Mucosa of descending colon (tissue), 3 donors: ENCODE measurements at places on chromosomes 5 and 9. TPM values are rescaled to one million over a fixed set of nuclear protein-coding genes. Genes with fewer than 3 reads are reported as not detected.

Gene TMEM215
- 0.09 TPM for total RNA-seq

Gene RNF208
- total RNA-seq = 5.3 TPM

DNA sequence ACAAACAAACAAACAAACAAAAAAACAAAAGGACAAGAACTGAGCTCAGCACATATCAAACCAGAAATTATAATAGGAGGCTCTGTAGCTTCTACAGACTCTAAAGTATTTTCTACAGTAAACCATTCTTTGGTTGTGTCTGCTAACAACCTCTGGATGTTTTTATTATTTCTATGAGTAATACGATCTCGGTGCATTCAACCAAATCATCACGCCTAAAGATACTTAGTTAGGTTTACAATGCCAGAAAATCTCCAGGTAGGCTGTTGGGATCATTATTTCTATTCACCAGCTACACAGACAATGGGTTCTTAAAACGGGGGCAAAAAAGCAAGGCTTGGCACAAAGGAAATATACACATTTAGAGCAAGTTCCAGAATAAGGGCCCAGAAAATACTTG, 41.6 kb upstream of the ALDOB start:
- DNase-seq = no peak

Gene SHC3
- 0.35 TPM for total RNA-seq

Gene HK3
- 12.8 TPM for total RNA-seq

Gene SOX30
- 0.29 TPM for total RNA-seq

DNA sequence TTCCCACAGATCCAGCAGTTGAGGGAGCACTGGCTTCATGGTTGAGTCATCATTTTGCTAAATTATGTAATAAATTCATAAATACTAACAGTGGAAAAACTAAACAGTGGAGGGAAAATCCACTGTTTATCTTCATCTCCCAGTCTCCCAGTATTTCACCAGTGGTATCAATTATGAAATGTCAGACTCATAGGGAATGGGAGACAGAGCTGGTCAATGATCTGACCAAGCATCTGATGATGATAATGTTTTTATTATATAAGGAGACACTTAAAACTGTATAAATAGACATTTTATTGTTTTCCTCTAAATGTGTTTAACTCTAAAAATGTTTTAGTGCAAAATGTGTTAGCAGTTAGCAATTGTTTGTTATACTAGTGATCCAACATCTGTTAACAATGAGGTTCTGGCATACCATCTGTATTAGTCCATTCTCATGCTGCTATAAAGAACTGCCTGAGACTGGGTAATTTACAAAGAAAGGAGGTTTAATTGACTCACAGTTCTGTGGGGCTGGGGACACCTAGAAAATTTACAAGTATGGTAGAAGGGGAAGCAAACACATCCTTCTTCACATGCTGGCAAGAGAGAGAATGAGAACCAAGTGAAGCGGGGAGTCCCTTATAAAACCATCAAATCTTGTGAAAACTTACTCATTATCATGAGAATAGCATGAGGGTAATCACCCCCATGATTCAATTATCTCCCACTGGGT, 11.8 kb upstream of the REEP5 start:
- DNase-seq = no peak

GRCh38 chr9:27165670-27166069, 56.6 kb downstream of the TEK start:
- DNase-seq = no peak

- DNase-seq = no peak
Measured at GRCh38 chr5:167452136-167452535, 839.3 kb upstream of the WWC1 start.

Gene RGS3
- 65.9 TPM for total RNA-seq

DNA sequence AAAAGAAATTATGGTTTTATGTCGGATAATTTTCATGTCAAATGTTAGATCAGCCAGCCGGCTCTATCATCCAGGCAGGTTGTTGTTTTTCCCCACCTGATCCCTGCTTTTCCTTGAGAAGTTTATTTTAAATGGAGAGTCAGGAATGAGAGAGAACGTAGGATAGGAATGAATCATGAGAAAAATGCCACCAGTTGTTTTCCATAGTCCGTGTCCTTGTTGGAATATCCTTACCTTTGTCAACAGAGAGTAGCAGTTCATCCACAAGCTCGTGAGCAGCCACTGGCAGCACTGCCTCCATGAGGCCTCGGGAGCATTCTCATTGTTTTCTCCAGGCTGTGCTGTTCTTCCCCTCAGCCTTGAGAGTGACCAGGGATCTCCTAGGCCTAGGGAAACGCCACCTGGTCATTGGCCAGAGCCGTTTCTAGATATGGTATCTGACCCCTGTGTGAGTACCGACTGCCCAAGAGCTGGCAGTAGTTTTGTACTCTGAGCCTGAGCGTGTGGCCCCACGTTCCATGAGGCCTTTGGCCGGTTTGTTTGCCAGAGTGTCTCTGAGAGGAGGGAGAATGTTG, 293.3 kb downstream of the FANCC start:
- no peak for DNase-seq

Gene FOXD4L3
- not detected for total RNA-seq

Gene OTP
- total RNA-seq = not detected

Gene FAT2
- total RNA-seq = not detected

- DNase-seq = no peak
Measured at GRCh38 chr9:130664251-130665028, at the start of gene PRDM12. Gene PRDM12, plus strand, starts transcription at chr9:130664594. Its CDS starts 60 bp downstream, at chr9:130664654.

GRCh38 chr5:10329820-10330481, 22.2 kb upstream of the CMBL start:
- no peak for DNase-seq

DNA sequence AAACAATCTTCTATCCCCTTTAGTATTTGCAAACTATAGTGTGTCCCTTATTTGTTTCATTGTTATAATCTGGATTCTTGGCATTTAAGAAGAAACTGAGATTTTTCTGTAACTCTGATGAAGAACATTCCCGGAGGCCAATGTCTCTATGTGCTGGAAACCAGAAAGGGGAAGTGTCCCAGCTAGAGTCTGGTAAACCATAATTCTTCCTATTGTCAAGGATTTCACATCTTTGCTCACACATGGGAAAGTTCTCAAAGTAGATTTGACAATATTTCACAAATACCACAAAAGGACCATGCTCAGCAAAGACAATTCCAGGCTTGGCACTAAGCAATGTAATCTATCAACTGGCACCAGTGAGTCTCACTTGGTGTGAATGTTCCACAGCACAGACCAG, 146.8 kb downstream of the MUSK start:
- DNase-seq = no peak

Gene KIAA1958
- 9.3 TPM for total RNA-seq

DNA sequence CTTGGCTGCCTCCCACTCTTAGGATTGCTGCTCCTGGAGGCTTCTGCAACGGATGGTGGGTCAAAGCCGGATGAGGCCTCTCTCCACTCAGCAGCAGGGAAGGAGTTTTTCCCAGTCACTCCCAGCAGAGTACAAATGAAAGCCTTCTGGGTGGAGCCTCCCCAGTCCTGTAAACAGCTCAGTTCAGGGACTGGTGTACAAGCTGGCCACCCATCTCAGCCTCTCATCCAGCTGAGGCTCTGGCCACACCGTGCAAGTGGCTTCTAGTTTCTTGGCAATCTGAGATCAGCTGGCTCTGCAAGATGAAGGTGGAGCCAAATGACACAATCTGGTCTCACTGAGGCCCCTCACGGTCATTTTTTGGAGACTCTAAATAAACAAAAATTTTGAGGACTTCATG, 10.0 kb downstream of the GPX3 start:
- DNase-seq = no peak

DNA sequence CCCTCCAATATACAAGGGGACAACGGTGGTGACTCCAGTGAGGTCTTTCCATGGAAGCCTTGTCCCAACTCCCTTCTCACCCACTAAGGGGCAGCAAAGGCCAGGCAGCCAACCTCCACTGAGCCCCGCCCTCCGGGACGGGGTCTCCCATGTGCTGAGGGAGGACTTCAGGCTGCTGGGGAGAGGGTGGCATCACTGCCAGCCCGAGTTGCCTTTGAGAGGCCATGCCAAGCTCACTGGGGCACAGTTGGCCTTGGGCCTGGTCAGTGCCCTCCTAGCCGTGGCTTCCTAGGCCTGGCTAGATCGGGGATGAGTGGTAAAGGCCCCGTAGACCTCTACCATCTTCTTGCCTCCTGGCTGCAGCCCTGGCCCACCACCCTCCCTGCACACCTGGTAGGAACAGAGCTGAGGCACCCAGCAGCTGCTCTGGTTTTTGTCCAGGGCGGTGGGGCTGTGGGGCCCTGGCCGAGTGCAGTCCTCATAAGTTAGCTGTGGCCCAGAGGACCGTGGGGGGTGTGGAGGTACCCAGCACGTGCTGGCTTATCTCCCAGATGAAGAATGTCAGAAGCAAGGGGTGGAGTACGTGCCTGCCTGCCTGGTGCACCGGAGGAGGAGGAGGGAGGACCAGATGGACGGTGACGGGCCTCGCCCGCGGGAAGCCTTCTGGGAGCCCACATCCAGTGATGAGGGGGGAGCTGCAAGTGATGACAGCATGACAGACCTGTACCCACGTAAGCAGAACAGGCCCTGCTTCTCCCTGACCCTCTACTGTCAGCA, 3.2 kb downstream of the SURF2 start:
- peak; percentile 26 for DNase-seq

Gene CYSTM1
- total RNA-seq = 136 TPM

GRCh38 chr5:81391-82021, 10.5 kb upstream of the PLEKHG4B start:
- DNase-seq = no peak

DNA sequence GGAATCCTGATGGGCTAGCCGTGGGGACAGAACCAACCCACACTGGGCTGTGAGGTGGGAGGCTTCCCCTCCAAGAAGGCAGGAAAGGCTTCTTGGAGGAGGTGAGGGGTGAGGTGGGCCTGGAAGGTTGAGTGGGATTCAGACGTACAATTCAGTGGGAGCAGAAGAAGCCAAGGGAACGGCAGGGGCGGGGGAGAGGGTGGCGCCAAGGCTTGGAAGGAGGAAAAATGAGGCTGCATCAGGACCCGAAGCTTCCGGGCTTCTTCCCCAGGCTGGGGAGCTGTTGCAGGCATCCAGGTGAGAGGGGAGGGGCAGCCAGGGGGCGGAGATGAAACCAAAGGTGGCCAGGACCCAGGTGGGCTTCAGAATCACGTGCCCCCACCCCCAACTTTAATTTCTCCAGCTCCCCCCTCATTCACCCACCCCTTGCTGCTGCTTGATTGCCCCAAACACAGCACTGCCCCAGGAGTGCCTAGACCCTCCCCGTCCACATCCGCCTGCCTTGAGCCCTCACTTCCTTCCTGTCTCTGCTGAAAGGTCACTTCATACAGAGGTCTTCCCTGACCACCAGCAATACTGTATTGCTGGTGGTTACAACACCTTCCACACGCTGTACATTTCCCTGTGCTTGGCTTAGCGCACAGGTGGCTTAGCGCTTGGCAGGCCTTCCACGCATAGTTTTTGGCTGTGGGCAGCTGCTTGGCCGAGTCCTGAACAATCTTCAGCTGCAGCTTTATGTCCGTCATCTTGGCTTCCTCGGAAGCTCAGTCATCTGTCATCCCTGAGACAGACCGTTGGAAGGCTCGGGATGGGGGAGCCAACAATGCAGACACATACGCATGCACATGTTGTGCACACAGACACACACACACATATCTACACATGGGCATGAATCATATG, 193.5 kb downstream of the RGS3 start:
- DNase-seq = no peak

DNA sequence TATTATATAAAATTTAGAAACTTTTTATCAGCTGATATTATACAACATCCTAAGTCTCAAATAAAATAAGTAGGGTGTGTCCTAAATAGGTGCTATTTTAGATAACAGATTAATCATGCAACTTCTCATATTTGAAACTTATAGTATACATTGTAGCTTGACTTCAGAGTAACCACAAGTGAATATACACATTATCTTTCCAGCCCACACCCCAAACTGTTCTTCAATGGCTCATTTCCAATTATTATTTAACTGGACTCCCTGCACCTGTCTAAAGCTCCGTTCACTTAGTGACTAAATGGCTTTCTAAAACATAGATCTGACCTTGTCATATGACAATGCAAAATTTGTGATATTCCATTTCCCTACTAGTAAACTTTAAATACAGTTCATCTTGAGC, 490.9 kb upstream of the RGMB start:
- DNase-seq = no peak
